GM23338 (cell line): ENCODE measurements at places on chromosomes 12 and 14.

DNA sequence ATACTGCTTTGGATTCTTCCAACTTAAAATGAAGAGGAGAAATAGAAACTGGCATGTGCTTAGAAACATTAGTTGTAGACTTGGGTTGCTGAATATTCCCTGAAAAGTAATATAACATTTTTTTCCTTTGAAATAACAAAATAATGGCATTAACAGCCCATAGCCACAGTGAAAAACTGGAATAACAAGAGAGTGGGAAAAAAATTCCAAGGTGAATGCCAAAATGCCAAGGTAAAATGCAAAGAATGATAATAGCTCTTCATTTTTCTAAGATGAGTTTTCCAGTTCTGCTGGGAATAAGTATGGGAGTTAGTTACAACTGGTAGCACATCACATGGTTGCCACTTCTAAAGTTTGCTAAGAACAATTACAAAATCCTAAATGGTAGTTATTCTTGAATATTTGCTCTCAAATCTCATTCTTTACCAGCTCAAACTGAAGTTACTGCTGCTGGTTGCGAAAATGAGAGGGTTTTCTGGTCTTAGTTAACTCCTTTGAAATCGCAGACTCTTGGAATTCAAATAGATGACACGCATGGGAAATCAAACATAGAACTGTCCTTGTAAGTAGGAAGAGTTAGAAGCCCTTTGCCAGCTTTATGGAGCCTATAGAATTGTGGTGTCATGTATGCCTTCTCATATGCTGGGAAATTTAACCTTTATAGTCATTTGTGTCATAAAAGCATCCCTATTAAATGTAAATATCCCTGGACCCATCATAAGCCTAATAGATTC lies 165.0 kb upstream of the DCN start:
- DNase-seq = no peak

DNA sequence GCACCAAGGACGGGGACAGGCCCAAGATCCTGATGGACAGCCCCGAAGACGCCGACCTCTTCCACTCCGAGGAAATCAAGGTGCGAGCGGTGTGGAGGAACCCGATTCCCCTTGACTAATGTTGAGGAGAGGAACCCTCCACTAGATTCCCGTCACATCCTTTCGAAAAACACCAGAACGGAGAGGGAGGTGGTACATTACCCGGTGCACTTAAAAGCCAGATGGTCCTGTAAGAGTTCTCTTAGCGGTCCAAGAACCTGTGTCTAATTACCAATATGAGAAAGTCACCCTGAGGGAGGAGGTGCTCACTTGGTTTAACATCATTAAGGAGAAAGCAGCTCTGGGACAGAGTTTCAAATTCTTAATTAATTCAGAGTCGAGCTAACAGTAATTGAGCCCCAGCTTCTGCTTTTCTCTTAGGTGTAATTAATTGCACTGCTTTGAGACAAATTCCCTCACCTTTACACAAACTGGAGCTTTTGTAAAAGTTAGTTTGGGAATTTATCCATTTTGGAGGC lies 450 bp downstream of the PRKAB1 start:
- DNase-seq = no peak

DNA sequence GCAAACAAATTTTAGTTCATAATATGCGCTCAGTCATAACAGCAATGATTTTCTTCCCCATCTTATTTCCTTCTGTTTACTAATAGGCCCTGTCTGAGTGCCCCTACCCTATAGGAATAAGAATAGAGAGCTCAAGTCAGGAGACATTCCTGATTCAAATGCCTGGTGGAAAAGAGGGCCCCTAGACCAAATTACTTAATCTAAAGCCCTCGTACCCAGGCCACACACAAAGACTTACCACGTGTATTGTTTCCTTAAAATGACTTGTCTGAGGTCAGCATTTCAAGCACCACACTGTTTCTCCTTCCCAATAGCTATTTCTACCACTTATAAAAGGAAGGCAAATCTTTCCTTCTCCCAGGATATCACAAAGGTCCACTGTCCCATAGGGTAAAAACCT lies 314.9 kb upstream of the TMTC1 start:
- peak; percentile 79 for DNase-seq

- no peak for DNase-seq
These were observed 136.3 kb upstream of the PZP start for GRCh38 chr12:9344541-9344940.

DNA sequence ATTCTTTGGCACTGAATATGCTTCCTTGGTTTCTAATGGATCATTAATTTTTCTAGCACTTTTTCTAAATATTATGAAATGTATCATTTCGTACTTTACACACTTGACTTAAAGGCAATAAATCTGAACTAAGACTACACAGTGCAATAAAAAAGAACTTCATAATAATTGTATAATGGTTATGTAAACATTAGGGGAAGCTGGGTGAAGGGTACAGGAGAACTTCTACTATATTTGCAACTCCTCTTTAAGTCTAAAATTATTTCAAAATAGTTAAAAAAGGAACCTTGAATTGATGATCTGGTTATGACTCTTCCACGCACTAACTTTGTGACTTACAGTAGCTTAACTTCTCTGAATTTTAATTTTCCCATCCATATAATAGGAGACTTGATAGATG lies 5.1 kb upstream of the NOVA1 start:
- no peak for DNase-seq
